Vagina (tissue), 2 donors: ENCODE measurements at places on chromosomes 1 and 21. TPM values are rescaled to one million over a fixed set of nuclear protein-coding genes. Genes with fewer than 3 reads are reported as not detected.

Gene FLG2
- total RNA-seq, result not detected

Gene UROD
- 65.6 TPM for total RNA-seq

Gene ANGPTL1
- 19.4 TPM for total RNA-seq

Gene FMO2
- total RNA-seq, result 14.0 TPM

Gene HENMT1
- total RNA-seq, result 0.98 TPM

Gene INAVA
- total RNA-seq, result 42.2 TPM

Gene CFHR5
- not detected for total RNA-seq

Gene PAPPA2
- 0.25 TPM for total RNA-seq

Gene BTBD8
- total RNA-seq, result 6.1 TPM

Gene KRTAP19-1
- not detected for total RNA-seq

Gene AMY1B
- total RNA-seq, result not detected

Gene LCE1B
- total RNA-seq, result not detected

Gene TMEM82
- not detected for total RNA-seq

Gene KRTAP11-1
- total RNA-seq, result not detected

Gene MROH9
- not detected for total RNA-seq

Gene NT5C1A
- not detected for total RNA-seq

Gene SEMA4A
- total RNA-seq, result 18.7 TPM

Gene CLEC20A
- total RNA-seq, result not detected

Gene HES3
- total RNA-seq, result not detected

Gene ADAMTS4
- total RNA-seq, result 78.3 TPM

Gene C1orf94
- total RNA-seq, result not detected

Gene HTR1D
- total RNA-seq, result not detected

Gene C8B
- not detected for total RNA-seq

Gene COL8A2
- total RNA-seq, result 6.4 TPM

Gene PEAR1
- total RNA-seq, result 11.5 TPM

Gene PLPPR4
- 1.5 TPM for total RNA-seq

Gene TSACC
- total RNA-seq, result not detected

Gene UBE2U
- not detected for total RNA-seq

Gene EIF2D
- 48.9 TPM for total RNA-seq

Gene NR0B2
- total RNA-seq, result not detected

Gene CBR3
- total RNA-seq, result 45.2 TPM

Gene IVL
- 169 TPM for total RNA-seq

Gene ASTN1
- 4.2 TPM for total RNA-seq

Gene SYTL1
- total RNA-seq, result 56.2 TPM

Gene PRELP
- total RNA-seq, result 128 TPM

Gene FCMR
- total RNA-seq, result 12.3 TPM

Gene HTR6
- not detected for total RNA-seq

Gene TACSTD2
- 203 TPM for total RNA-seq

Gene CCDC27
- not detected for total RNA-seq
